ENCODE measurements at places on chromosomes 16 and 17. TPM values are rescaled to one million over a fixed set of nuclear protein-coding genes. Genes with fewer than 3 reads are reported as not detected.

Gene KRTAP9-8
- not detected for total RNA-seq

Gene KRTAP4-9
- total RNA-seq = not detected

Gene CX3CL1
- total RNA-seq = 11.7 TPM

Gene HP
- total RNA-seq = 1.6 TPM

Gene UBE2Z
- 39.4 TPM for total RNA-seq

Gene CCL14
- 8.8 TPM for total RNA-seq

Gene ABCA9
- total RNA-seq = 13.0 TPM

Gene FASN
- total RNA-seq = 13.6 TPM

Gene IRF8
- 2.7 TPM for total RNA-seq

Gene PYY
- not detected for total RNA-seq

Gene TVP23A
- 0.22 TPM for total RNA-seq

Gene TBX21
- 0.25 TPM for total RNA-seq

Gene KRTAP9-9
- total RNA-seq = not detected

Gene ANKRD40CL
- total RNA-seq = not detected

Gene MMP2
- total RNA-seq = 87.4 TPM

Gene TMEM238L
- not detected for total RNA-seq

Gene KRTAP9-2
- total RNA-seq = not detected

Gene METTL26
- 49.2 TPM for total RNA-seq

Gene ZSCAN10
- not detected for total RNA-seq

Gene SOCS1
- 2.9 TPM for total RNA-seq

Gene HAS3
- 0.27 TPM for total RNA-seq
